ENCODE measurements at places on chromosomes 12 and 14.

GRCh38 chr14:23661542-23661941 is 25.4 kb downstream of the DHRS2 start:
- H3K27ac ChIP-seq, result peak overlapping the region; percentile 87
- H3K36me3 ChIP-seq, result peaks cover 2% of the 10 kb centered on the region
- no peaks in the 10 kb centered on the region for H3K27me3 ChIP-seq
- H3K4me3 ChIP-seq, result no peak overlapping the region
- H3K4me1 ChIP-seq, result peaks cover 36% of the 10 kb centered on the region
- DNase-seq, result no peak

DNA sequence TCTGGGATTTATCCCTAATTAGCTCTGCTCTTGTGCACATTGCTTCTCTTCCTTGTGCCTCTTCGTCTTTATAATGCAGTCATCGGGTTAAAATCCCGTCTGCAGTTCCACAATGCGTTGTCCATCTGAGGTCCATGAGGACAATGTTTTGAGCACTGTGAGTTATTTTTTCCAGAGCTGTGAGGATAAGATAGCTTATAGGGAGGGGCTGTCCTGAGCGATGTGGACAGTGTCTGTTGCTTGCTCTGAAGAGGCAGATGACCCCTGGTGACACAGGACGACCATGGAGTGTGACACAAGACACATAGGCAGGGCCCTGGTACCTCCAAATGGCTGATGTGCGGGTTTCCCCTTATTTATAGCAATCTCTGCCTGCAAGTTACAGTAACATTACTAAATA is 132.5 kb downstream of the SMOC1 start:
- no peaks in the 10 kb centered on the region for H3K4me1 ChIP-seq
- H3K27me3 ChIP-seq, result peaks cover 44% of the 10 kb centered on the region
- H3K27ac ChIP-seq, result no peak overlapping the region
- no peak for DNase-seq

GRCh38 chr12:47722136-47722834 is 3.0 kb downstream of the ENDOU start:
- no peaks in the 10 kb centered on the region for H3K27me3 ChIP-seq
- peaks cover 40% of the 10 kb centered on the region for H3K4me1 ChIP-seq
- peak overlapping the region; percentile 58 for H3K27ac ChIP-seq
- peaks cover 14% of the 10 kb centered on the region for H3K36me3 ChIP-seq

DNA sequence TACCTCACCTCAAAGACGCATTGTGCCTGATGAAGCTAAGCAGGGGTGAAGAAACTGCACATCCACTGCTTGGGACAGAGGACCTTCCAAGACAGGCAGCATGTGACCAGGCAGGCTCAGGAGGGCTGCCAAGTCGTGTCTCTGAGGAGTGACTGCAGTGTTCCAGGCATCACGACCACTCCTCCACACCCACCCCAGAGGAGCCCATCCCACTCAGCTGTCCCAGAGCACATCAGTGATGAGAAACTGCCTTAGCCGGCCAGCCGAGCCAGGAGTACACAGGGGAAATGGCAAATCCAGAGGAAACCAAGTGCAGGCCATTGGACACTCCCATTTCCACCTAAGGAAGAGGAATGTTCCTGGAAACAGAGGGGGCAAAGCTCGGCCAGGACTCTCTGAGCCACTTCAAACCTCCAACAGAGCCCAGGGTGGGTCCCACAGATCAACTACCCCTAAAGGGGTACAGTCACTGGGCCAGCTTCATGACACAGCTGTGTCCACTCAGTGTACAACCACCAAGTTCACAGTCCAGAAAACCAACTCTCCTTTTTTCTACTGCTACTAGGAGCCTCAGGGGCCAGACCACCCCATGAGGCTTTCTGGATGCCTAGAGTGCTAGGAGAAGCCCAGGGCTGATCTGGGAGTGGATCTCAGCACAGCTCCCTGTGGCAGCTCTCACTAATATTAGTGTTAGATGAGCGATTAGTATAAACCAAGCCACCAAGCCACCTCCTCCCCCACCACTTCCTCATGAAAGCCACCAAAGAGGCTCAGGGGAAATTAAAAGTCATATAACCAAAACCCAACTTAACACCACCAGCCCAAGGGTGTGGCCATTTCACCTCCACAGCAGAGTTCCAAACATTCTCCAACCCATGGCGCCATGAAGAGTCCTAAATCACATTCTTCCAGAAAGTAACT is 15.4 kb downstream of the PXN start:
- H3K4me3 ChIP-seq, result peak overlapping the region; percentile 79
- H3K27me3 ChIP-seq, result no peaks in the 10 kb centered on the region

DNA sequence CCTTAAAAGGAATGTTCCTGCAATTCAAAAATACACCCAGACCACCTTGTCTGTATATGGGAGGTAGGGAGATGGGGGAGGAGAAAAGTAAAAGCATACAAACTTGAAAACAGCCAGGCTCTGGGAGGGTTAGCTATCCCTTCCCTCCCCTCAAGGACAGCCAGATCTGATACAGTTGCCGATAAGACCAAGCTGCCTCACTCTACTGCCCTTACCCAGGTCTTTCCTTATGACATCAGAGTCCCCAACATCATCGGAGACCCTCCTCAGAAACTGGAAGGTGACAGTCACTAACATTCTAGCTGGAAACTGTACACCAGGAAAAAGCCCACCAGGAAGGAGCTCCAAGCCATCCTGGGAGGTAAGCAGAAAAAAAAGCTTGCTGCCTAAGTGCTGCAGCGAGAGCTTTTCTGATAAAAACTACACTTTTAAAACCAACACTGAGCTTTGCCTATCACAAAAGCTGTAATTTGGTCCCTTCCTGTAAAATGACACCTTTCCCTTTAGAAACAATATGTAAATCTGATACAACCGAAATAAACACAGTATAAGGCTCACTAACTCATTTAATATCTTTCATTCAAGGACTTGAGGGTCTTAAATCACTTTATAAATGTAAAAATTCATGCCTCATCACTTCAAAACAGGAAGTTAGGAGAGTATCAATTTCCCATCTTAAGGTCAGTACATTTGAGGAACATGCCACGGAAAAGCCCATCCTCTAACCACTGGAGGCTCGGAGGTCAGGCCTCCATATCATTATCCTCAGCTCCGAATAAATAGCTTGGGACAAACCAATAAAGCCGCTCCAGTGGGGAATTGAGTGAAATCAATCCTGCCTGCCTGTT is 20.4 kb upstream of the PLEKHH1 start:
- H3K27ac ChIP-seq, result peak overlapping the region; percentile 93
- H3K36me3 ChIP-seq, result no peaks in the 10 kb centered on the region
- peaks cover 35% of the 10 kb centered on the region for H3K4me1 ChIP-seq
- DNase-seq, result no peak

DNA sequence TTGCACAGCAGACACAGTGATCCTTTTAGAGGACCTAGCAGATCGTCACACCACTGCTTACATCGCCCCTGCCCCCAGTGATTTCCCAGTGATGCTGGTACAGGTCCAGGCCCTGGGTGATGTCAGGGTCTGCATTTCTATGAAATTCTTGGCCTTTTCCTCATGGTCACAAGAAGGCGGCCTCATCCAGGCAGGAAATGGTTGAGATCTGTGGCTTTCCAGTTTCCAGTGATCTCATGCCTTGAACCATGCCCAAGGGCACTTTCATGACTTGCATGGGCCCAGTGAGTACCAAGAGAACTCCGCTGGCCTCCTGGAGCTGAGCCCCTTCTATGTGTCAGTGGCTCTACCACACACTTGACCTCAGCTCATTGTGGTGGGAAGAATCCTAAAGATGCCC is 41.9 kb upstream of the BDKRB2 start:
- no peak overlapping the region for H3K27ac ChIP-seq
- H3K27me3 ChIP-seq, result peaks cover 28% of the 10 kb centered on the region
- H3K36me3 ChIP-seq, result no peaks in the 10 kb centered on the region
- no peak overlapping the region for H3K4me3 ChIP-seq

- peaks cover 13% of the 10 kb centered on the region for H3K4me1 ChIP-seq
- peaks cover 3% of the 10 kb centered on the region for H3K36me3 ChIP-seq
- no peak for DNase-seq
- no peak overlapping the region for H3K4me3 ChIP-seq
- no peaks in the 10 kb centered on the region for H3K27me3 ChIP-seq
Measured at GRCh38 chr14:61575126-61575525, 120.2 kb upstream of the HIF1A start.

- DNase-seq, result peak; percentile 28
- no peak overlapping the region for H3K27ac ChIP-seq
- peaks cover 21% of the 10 kb centered on the region for H3K4me1 ChIP-seq
- no peak overlapping the region for H3K4me3 ChIP-seq
Measured at GRCh38 chr12:52020539-52021336, 14.0 kb downstream of the TAMALIN start.
